ENCODE measurements at places on chromosomes 7 and 10. TPM values are rescaled to one million over a fixed set of nuclear protein-coding genes. Genes with fewer than 3 reads are reported as not detected.

DNA sequence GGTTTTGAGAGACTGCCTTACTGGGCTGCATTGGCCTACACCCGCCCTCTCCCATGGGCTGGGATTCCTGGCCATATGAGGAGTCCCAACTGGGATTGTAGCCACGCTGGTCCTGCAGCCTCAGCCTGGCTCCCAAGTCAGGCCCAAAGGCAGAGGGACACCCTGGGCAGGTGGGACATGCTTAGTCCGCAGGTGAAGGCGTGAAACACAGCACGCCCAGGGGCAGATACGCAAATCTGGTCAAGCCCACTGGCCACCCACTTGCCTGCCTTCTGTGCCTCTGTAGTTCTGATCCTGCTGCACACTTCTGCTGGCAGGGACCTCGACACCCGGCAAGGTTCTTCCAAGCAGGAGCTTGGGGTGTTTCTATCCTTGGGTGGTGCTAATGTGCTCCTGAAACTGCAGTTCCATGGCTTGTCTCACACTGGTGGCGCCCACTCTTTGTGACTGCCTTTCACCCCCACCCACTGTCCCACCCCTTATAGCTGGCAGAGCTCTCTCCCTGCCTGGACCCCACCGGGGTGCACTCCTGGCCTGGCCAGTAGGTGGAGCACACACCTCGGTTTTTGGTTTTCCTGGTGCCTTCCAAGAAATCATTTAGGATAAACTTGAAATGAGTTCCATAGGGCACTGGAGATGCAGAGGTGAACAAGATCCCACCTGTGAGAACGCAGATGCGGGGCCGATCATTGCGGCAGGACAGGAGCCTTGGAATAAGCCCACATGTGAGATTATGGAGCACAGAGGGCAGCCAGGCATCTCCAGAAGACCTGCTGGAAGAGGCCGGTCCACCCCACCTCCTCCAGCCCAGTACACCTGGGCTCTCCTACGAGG, 47.9 kb downstream of the MKI67 start:
- H3K27ac ChIP-seq = no peak overlapping the region
- no peaks in the 10 kb centered on the region for H3K27me3 ChIP-seq
- no peak overlapping the region for H3K4me3 ChIP-seq
- DNase-seq = no peak
- no peaks in the 10 kb centered on the region for H3K4me1 ChIP-seq

GRCh38 chr10:78451592-78451991, 417.9 kb downstream of the RPS24 start:
- no peaks in the 10 kb centered on the region for H3K4me1 ChIP-seq
- no peak overlapping the region for H3K27ac ChIP-seq
- H3K4me3 ChIP-seq = no peak overlapping the region
- no peaks in the 10 kb centered on the region for H3K27me3 ChIP-seq
- no peak for DNase-seq

DNA sequence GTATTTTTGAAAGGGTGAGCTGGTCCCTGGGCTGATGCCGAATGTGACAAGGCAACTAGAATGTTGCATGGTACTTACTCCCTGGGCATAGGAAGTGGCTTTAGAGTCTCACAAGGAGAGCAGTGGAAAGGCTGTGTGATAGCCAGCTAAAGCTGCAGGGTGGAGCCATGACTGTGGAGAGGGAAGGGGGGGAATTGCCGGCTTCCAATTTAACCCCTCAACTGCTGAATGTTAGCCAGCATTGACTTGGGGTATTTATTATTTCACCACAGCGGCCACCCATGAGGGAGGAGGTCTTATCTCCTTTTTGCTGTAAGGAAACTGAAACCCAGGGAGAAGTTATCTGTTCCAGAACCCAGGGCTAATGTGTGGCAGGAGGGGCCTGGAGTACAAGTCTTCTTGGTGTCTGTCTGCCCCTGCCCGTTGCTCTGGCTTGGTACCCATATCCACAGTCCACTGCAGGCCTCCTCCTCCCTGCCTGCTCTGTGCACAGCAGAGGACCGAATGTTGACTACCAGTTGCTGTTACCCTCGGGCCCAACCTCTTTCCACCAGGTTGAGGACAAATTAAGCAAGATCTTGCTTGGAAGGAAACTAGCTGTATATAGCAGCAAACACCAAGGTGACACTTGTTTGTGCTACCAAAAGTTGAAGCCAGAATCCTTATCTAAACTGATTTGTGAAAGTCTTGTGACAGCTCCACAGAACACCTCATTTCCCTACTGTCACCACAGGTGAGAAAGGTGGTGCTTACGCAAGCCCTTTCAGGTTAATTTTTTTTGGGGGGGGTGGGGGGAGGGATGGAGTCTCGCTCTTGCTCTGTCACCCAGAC, 37.6 kb downstream of the WBP1L start:
- peaks cover 49% of the 10 kb centered on the region for H3K4me1 ChIP-seq
- H3K4me3 ChIP-seq = no peak overlapping the region
- no peak for DNase-seq

The CADPS2 gene
- total RNA-seq = 22.2 TPM

Data from prostate gland (tissue), 2 donors.